ENCODE measurements at places on chromosomes 3 and 15.

- DNase-seq: no peak
Observed at GRCh38 chr3:15649341-15649740, 47.8 kb downstream of the BTD start.

GRCh38 chr15:97728791-97729190, 231.7 kb upstream of the ARRDC4 start:
- DNase-seq: no peak

GRCh38 chr15:62593681-62594399, 428.8 kb upstream of the C2CD4B start:
- DNase-seq: no peak

- DNase-seq: no peak
Observed at GRCh38 chr15:78627348-78627747, 6.6 kb upstream of the CHRNA3 start.

DNA sequence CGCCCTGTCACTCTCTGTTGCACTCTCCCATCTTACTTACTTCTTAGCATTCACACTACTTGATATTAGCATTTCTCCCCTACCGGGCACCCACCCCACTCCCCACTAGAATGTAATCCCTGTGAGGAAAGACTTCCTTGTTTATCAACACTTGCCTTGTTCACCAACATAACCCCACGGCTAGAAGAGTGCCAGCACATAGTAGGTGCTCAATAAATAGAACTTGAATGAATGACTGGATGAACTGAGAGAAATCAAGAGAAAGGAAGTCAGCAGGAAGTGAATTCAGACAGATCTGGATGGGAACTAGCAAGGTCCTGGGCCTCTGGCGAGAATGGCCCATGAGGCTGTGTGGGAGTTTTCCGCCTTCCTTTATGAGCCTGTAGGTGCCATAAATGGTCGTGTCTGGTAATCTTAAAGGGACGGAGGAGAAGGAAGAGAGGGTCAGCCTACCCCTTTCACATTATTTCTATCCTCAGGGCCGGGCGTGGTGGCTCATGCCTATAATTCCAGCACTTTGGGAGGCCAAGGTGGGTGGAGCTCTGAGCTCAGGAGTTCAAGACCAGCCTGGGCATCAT, 42.4 kb upstream of the HERC1 start:
- no peak for DNase-seq

DNA sequence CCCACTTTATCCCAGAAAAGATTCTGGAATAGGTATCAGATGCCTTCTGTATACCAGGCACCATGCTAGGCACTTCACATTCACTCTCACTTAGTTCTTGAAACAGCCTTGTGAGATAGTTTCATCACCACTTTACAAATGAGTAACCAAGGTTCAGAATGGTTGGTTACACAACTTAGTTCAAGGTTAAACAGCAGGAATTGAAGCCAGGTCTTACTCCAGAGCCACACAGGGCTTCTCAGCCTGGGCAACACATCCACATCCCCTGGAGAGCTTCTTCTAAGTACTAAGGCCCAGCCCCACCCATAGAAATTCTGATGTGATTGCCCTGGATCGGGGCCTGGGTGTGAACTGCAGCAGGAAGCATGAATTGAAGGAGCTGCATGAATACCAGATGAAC, 18.6 kb downstream of the WHAMM start:
- DNase-seq: no peak

- DNase-seq: no peak
Observed at GRCh38 chr3:112407888-112408702, 75.1 kb downstream of the CD200 start.

DNA sequence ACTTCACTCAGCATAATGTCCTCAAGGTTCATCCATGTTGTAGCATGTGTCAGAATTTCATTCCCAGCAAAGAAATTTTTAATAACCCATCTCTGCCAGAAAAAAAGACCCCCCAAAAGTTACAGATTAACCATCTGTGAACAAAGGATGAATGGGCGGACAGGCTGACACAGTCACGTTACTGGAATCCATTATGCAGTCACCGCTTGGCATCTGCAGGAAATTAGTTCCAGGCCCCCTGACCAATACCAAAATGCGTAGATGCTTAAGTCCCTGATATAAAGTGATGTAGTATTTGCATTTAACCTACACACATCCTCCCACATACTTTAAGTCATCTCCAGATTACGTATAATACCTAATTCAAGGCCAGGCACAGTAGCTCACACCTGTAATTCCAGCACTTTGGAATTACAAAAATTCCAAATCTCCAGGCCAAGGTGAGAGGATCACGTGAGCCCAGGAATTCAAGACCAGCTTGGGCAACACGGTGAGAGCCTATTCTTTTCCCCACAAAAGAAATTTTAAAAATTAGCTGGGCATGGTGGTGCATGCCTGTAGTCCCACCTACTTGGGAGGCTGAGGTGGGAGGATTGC, 1.5 kb upstream of the SLC12A8 start:
- no peak for DNase-seq

DNA sequence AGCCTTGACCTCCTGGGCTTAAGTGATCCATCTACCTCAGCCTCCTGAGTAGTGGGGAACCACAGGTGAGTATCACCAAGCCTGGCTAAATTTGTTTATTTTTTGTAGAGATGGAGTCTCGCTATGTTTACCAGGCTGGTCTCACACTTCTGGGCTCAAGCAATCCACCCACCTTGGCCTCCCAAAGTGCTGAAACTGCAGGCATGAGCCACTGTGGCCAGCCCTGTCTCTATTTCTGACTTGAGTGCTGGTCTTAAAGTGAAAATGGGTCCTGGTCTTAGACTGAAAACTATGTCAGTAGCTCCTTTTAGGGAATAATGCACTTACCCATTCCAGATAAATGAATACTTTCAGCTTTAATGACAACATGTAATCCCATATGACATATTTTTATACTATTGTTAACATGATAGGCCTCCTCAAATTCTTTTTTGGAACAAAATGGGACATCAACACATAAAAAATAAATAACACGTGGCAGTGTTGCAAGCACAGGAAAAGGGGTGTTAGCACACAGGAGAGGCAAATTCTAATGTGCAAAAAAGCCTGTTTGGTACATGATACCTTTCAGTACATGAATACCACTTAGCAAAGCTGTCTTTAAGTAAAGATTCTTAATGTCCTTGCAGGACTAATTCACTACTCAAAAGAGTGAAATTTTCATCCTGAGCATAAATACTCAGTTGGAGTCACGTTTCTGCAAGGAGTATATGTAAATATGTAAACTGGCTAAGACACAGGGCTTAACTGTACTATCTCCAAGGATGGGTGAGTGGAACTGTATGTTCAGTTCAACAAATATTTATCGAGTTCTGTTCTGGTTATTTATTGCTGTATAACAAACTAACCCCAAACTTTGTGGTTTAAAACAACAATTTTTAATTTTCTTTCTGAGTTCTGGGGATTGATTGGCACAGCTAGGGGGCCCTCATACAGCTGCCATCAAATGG, 194.7 kb downstream of the NR1D2 start:
- DNase-seq: no peak

- DNase-seq: no peak
Observed at GRCh38 chr3:194446754-194447153, 40.0 kb downstream of the ATP13A3 start.

DNA sequence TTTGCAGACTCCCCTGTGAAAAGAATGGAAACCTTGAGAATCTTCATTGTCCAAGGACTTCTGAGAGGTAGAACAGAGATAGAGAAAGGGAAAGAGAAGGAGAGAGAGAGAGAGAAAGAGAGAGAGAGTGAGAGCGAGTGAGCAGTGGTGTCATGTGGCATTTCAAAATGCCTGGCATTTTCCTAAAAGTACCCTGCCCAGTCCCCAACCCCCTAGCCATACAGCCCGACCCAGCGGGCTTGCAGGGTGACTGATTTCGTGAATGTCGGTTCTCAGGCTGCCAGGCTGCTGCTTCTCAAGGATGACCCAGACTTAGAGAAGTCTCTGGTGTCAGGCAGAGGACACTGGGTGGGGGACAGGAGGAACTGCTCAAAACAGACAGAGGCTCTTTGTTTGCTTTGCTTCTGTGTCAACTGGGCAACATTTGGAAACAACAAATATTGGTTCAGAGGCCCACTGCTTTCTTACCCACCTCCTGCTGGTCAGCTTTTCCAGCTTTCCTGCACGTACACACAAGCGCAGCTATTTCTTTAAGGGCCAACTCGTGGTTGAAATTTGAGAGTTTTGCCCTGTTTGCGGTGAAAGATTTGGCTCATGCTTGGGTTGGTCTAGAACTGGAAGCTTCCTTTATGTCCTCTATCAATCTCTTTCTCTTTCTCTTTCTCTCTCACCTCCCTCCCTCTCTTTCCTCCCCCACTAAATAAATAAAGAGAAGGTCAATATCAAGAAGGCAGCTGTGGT, 3.7 kb upstream of the TF start:
- DNase-seq: no peak

GRCh38 chr15:40358471-40359353, 693 bp downstream of the DISP2 start:
- DNase-seq: no peak

- no peak for DNase-seq
Observed at GRCh38 chr15:44094781-44095180, 100.3 kb downstream of the FRMD5 start.

DNA sequence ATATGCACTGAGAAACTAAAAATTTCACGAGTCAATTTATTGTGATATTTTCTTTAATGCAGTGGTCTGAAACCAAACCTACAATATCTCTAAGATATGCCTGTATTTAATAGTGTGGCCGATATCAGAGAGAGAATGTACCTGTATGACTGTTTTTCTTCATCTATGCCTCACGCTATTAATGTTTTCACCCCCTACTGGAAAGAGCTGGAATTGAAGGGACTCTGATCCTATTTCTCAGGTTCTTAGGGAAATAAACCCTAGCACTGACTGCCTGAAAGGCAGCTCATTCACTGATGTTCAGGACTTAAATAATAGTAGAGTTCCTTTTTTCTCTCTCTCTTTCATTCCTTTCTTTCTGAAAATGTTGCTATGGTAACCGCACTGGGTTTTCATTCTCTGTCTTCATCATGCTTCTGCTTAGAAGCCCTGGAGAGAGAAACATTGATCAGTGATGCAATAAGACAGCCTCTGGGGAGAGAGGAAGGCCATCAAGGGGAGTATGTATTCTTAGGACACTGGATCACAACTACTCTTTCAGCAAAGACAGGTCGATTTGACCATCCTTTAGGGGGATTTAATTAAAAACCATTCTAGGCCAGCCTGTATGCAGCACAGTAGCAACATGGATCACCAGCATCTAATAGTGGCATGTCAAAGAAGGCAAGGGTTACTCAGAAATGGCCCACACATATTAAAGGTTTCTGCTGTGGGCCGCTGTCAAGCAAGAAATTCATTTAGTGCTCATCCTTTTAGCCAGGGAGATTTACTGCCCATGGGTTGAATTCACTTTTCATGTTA, 1135.7 kb downstream of the IGSF11 start:
- DNase-seq: no peak

DNA sequence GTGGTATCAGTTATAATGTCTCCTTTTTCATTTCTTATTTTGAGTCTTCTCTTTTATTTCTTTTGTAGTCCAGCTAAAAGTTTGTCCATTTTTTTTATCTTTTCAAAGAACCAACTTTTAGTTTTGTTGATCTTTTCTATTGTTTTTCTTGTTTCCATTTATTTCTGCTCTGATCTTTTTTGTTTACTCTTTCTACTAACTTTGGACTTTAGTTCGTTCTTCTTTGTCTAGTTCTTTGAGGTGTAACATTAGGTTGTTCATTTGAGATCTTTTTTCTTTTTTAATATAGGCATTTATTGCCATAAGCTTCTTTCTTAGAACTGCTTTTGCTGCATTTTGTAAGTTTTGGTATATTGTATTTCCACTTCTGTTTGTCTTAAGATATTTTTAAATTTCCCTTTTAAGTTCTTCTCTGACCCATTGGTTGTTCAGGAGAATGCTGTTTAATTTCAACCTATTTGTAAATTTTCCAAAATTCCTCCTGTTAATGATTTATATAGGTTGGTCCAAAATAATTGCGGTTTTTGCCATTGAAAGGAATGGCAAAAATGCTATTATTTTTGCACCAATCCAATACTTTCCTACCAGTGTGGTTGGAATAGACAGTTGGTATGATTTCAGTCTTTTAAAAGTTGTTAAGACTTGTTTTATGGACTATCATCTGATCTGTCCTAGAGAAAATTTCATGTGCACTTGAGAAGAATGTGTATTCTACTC, 51.2 kb downstream of the KAT2B start:
- DNase-seq: no peak

All from stimulated activated CD4-positive, alpha-beta T cell treated with anti-CD3 and anti-CD28 coated beads, Interleukin-1b, Interleukin-23, amount 100 ng/mL, for 1 hour (primary cell).